BJ (cell line): ENCODE measurements at places on chromosomes 3 and 15. TPM values are rescaled to one million over a fixed set of nuclear protein-coding genes. Genes with fewer than 3 reads are reported as not detected.

UPK1B gene
- 0.05 TPM in 1 of 2 replicates, not detected in the other for polyA plus RNA-seq

RAD51 gene
- polyA plus RNA-seq, result 8.9 TPM in 2 replicates

CCR8 gene
- polyA plus RNA-seq, result not detected in 2 replicates

ITPKA gene
- polyA plus RNA-seq, result 0.44 and 0.59 TPM in 2 replicates

PIK3CB gene
- 4.9 and 7.5 TPM in 2 replicates for polyA plus RNA-seq

CCR9 gene
- polyA plus RNA-seq, result not detected in 2 replicates

MGLL gene
- 67.1 and 108 TPM in 2 replicates for polyA plus RNA-seq

CADPS gene
- not detected in 2 replicates for polyA plus RNA-seq

ADIPOQ gene
- not detected in 2 replicates for polyA plus RNA-seq

AMIGO3 gene
- not detected in 2 replicates for polyA plus RNA-seq

EXD1 gene
- not detected in 2 replicates for polyA plus RNA-seq

DNA sequence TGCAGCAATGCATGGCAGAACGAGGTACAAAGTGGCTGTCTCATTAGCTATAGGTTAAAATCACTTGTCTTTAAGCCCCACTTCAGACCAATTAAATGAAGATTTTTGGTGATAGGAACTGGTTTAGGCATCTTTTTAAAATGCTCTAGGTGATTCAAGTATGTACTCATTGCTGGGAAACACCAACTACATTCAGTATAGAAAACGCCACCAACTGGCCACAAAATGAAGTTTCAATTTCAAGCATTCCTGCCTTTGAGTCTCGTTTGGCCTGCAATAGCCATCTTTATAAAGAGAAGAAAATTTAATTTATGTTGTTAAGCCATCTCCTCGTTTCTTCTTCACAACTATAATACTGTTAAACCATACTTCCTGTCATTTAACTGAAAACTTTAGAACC lies 587.9 kb downstream of the GBE1 start:
- DNase-seq, result no peak

- DNase-seq, result no peak
These were observed 89.7 kb upstream of the KCNAB1 start for GRCh38 chr3:156030723-156031122.

DNA sequence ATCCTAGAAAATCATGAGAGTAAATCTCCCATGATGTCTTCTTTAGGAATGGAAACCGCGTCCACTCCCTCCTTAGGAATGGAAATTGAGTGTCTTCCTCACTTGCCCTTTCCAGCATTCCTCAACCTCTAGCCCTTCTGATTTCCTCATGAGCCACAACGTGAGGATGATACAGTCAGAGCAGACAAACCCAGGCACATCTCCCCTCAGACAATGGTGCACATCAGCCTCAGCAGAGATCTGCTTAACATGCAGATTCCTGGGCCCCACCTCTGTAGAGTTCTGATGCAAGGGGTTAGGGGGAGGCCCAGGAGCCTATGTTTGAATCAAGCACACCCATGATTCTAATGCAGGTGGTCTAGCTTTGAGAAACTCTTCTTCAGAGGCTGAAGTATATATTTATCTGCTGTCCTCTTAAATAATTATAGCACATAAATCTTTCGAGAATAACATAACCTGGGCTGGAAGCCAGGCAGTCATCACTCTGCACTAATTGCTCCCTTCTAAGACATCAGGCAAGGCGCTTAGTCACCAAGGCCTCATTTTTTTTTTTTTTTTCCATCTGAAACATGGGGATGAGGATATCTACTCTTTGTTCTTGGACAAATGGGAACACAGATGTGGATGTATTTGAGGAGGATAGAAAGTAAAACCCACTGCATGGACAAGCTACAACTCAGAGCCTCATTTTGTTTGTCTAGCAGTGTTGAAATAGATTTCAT lies 81.7 kb downstream of the PRICKLE2 start:
- peak; percentile 44 for DNase-seq

- DNase-seq, result no peak
These were observed 3.7 kb downstream of the AQP9 start for GRCh38 chr15:58141894-58142293.

DNA sequence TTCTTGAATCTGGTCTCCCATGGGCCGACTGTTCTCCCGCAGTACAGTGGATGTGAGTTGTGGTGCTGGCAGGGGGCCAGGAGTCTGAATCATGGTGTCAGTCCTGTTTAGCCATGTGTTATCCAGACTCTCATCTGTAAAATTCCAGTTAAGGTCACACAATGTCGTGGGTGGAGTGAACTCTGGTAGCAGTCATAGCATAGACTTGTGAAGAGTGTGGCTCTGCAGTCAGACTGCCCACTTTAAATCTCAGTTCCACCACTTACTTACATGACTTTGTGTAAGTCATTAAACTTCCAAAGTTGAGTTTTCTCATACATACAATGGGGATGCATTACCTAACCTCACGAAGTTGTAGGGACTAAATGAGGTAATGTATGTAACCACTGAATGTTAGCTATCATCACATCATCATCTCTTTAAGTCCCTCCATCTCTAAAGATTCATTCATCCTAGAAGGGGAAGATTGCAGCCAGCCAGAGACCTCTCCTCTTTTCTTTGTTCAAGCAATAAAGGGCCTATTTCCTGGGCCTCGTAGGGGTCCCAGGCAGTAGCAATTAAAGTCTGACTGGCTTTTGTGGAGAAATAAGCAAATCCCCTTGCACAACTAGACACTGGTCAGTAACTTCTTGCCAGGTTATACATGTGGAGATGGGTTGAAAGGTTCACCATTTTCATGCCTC lies 93.9 kb downstream of the PCCB start:
- DNase-seq, result peak; percentile 94

DNA sequence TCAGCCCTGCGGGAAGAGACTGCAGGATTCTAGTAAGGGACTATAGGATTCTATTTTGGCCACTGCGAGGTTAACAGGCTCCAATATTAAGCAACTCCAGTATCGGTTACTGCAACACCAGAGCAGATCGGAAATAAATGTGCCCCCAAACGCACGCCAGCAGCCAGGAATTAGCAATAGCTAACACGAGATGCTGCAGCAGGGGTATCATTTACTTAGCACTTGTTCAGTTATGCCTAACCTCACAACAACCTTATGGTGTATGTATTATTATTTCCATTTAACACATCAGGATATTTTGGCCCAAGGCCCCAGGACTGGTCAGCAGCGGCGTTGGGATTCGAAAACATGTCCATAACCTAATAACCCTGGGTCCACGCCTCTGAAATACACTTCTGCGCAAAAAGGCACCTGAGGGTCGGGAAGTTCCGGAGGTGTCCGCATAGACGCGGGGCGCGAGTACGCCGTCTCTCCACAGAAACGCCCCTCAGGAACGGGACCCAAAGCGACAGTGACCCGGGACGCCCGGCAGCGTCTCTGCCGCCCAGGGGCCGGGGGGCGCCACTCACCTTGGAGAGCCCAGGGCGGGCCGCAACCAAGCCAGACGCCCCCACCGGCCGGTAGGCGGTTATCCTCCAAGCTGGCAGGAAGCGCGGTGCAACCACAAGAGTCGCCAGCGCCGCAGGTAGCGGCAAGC lies 681 bp downstream of the PIK3CB start:
- DNase-seq, result no peak

- no peak for DNase-seq
These were observed 355.0 kb upstream of the SEMA6D start for GRCh38 chr15:47362118-47362905.

DNA sequence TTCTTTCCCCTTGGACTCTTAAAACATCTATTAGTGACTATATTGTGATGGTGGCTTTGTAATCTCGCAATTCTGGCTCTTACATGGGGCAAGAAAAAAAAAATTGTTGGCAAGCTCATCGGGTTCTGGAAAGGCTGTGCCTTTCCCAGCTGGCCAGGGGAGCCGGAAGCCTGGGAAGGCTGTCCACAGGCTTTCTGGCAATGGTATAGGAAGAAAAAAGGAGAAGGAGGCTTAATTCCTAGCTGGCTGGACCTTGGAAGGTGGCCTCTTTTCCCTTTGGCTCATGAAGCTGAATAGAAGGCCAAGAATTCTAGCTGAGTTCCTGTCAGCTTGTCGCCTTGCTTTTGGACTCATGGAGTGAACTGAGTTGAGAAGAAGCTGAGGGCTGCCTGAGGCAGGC lies 243.5 kb upstream of the SEMA6D start:
- DNase-seq, result no peak

DNA sequence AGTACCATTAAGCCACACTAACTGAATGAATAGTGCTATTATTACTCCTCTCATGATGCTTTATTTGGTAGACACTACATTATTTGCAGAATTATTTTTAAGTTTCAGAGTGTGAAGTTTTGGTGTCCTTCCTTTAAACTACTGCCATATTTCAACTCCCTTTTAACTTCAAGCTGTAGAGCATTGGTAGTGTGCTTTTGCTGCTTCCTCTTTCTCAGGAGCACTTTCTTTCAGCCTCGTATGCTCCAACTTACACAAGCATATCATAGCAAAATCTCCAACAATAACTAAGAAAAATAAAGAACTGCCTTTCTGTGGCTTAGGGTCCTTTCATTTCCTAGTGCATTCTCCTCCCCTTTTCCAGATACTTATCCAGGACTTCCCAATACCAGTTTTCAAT lies 476.4 kb upstream of the AGTR1 start:
- DNase-seq, result no peak

GRCh38 chr3:9727743-9728142 lies 3.8 kb upstream of the BRPF1 start:
- DNase-seq, result no peak

- no peak for DNase-seq
These were observed 278.2 kb downstream of the CTNNB1 start for GRCh38 chr3:41477399-41478014.

GRCh38 chr15:90015749-90016148 lies 14.6 kb downstream of the ZNF710 start:
- no peak for DNase-seq

- no peak for DNase-seq
These were observed 175.8 kb downstream of the VGLL4 start for GRCh38 chr3:11467875-11468274.

DNA sequence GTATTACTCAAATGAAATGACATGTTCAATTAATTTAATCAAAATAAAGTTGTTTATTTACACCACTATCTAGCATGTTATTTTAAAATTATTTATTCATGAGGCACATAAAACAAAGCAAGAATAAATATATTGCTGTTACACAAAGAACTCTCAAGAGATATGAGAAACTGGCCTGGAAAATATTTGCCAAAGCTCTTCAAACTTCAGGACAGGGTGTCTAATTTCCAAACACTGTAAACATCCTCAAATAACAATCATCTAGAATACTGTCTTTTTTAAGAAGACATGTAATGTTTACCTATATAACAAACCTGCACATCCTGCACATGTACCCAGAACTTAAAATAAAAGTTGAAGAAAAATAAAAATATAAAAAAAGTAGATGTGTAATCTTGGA lies 876.6 kb downstream of the TUSC7 start:
- DNase-seq, result no peak

GRCh38 chr15:45794304-45794703 lies 159.5 kb downstream of the SQOR start:
- no peak for DNase-seq

DNA sequence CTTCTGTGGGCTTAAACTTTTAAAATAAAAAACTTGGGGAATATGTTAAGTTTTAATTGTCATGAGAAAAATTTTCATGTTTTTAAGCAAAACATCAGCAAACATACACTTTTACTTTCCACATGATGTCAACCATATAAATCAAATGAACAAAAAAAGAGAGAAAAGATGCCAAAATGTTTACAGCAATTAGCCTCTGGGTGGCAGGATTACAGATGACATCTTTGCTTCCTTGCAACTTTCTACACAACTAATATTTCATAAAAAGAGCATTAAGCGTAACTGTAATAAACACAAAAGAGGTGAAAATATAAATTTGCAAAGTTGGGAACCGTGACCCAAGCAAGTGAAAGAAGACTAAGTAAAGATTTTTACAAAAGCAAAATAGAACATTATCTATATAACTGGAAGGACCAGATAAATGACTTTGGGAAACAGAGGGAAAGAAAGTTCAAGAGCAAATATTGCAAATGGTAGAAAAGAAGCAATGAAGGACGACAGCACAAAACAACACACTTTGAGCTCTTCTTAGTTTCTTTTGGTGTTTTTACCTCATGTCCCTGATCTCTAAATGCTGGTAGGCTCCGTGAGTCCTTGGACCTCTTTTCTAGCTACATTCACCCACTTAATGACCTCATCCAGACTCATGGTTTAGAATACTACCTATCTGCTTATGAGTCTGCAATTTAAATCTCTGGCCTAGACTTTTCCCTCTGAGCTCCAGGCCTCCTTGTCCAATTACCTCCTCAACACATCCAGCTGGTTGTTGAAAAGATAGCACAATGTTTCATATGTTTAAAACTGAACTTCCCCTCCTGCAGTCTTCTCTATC lies 9.4 kb downstream of the TP53BP1 start:
- no peak for DNase-seq

- no peak for DNase-seq
These were observed 230.6 kb downstream of the CHL1 start for GRCh38 chr3:427128-427527.

DNA sequence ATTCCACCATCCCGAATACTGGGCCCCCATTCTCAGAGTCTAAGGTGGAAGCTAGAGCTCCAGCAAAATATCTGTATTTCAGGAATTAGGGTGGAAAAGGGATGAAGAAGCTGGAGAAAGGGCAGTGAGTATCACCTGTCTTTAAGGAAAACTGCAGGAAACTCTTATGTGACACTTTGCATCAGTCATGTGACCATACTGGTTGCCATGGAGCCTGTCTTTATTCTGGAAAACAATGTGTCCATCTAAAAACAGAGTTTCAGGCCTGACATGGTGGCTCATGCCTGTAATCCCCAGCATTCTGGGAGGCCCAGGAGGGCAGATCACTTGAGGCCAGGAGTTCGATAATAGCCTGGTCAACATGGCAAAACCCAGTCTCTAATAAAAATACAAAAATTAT lies 52.9 kb upstream of the FSIP1 start:
- no peak for DNase-seq

DNA sequence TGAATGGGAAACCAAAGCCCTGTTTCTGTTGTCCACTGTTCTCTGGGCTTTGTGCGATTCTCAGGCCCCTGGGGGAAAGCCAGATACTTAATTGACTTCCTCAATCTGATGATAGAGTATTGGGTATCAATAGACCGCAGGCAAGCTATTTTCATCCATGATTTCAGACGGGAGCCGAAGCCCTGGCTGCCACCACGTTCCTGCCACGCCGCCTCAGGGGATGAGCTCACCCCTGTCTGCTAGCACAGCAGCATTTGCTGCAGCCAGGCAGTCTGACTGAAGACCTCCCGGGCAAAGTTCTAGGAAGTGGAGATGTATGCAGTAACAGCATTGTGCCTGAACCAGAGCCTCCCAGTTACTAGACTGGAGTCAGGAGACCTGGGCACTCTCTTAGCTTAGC lies 69.8 kb downstream of the ISG20 start:
- no peak for DNase-seq
